Cortex of kidney (tissue), 1 donor: ENCODE measurements at places on chromosomes 3 and 15.

DNA sequence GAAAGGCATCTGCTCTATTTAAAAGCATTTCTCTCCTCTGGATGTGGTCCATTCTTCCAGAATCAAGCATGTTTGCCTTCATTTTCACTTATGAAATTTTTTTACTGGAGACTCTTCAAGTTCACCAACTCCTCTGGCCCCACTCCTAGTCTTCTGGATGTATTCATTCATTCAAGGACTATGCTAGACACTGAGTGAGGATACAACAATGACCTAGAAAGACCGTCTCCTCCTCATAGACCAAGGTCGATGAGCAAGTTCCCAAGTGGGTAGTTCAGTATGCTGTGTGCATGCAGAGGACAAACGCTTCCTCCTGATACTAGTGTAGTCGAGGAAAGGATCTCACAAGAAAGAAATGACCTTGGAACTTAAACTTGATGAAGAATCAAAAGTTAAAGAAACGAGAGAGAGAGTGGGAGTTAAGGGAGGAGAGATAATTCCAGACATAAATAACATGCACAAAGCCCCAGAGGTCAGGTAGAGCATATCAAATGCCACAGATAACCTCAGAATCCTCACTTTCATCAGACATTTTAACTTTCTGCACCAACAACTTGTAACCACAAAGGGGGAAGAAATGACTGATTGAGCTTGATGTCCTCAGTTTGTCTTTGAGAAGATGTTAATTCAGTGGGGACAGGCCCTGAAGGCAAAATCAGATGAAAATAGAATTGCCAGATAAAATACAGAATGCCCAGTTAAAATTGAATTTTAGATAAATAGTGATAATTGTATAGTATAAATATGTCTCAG is 149.4 kb downstream of the IMPG2 start:
- no peak for DNase-seq

DNA sequence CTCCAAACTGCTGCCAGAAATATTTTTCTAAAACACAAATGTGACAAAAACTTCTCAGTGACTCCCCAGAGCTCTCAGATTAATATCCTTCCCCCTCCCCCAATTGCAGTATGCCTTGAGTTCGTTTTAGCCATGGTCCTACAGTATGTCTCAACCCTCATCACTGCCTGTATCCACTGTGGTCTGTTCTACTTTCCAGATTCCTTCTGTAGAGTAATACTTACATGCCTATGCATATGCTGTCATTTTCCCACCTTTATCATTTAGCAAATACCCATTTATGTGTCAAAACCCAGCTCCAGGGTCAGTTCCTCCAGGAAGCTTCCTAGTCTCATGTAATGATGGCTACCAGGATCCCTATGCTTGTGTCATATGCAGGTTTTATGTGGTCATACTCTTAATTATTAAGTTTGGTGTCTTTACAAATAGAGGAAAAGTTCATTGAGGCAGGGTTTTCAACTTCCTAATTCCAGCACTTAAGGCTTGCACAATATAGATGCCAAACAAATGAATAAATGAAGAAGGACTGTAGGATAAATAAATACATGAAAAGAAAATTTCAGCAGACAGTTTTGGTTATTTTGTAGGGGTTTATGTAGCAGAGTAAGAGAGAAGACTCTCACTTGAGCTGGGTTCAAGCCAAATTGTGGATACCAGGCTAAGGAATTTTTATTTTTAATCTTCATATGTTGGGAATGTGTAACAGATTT is 170.8 kb downstream of the ALCAM start:
- no peak for DNase-seq

GRCh38 chr3:102038477-102039142 is 189.3 kb downstream of the NFKBIZ start:
- DNase-seq, result no peak

DNA sequence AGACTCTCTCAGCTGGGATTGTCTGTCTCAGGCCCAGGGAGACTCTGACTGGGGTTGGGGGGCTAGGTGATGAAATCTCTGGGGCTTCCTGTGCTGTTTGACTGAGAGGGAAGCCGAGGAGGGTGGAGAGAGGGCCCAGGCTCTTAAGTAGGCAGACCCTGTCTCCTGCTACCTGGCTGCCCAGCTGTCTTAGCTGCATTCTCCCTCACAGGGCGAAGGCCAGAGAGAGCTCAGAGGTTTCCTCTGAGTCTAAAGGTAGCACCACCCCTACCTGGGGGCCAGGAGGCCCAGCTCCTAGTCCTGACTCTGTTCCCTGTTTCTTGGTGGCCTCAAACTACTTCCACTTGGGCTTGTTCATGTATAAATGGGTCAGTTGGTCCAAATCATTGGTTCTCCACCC is 24.4 kb downstream of the SMAD6 start:
- DNase-seq, result no peak

DNA sequence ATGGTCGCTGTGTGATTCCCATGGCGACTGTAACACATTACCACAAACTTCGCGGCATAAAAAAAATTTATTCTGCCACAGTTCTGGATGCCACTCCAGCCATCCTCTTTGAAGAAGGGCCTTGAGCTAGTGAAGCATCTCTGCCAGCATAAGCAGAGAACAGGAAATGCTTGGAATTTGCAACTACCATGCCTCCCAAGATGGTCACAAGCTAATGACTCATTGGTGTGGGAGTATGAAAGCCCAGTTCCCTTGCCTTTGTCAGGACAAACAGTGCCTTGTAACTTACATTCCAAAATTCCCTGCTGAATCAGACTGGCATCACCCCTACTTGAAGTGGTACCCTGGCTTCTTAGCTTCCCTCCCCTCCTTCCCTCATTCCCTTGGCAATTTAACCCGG is 129.7 kb downstream of the PROS1 start:
- DNase-seq, result no peak

DNA sequence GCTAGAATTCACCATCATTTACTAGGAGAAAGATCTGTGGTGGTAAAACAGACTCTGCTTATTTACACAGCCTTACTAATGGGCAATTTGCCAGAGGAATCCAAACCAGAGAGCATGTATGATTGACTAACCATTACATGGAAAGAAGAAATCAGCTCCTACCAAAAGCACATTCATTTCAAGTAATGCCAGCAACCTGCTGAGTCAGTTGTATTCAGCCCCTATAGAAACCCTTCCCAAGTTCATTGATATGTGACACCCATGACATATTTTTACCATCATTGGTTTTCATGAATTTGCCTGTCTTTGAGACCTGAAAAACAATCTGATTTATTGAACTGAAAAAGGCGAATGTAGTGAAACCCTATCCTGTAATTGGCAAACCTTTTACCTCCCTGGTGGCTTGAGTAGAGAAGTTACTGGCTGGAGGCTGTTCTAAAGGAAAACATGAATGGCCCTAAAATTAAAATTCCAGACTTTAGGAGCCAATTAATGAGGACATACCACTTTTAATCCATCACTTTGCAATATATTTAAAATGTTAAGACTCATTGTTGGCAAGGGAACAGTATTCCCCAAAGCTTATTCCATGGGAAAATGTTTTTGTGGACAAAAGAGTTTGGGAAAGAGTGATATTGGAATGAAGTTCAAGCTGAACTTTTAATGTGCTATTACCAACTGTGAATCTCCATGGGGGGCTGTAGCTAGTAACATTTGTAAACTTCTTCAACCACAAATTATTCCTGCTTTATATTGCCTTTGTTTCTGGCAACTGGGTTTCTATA is 542.9 kb downstream of the FHIT start:
- DNase-seq, result no peak

GRCh38 chr3:124748560-124749198 is 18.4 kb downstream of the UMPS start:
- DNase-seq, result no peak

- DNase-seq, result no peak
These were observed 1.1 kb downstream of the HERC1 start for GRCh38 chr15:63832620-63833019.

- DNase-seq, result no peak
These were observed 110.9 kb downstream of the VGLL3 start for GRCh38 chr3:86880066-86880465.

GRCh38 chr3:75327453-75327852 is 336.7 kb upstream of the FRG2C start:
- DNase-seq, result no peak

- no peak for DNase-seq
These were observed 33.9 kb downstream of the GABRB3 start for GRCh38 chr15:26738996-26739395.

- no peak for DNase-seq
These were observed 166.8 kb downstream of the TCF12 start for GRCh38 chr15:57085267-57085666.

DNA sequence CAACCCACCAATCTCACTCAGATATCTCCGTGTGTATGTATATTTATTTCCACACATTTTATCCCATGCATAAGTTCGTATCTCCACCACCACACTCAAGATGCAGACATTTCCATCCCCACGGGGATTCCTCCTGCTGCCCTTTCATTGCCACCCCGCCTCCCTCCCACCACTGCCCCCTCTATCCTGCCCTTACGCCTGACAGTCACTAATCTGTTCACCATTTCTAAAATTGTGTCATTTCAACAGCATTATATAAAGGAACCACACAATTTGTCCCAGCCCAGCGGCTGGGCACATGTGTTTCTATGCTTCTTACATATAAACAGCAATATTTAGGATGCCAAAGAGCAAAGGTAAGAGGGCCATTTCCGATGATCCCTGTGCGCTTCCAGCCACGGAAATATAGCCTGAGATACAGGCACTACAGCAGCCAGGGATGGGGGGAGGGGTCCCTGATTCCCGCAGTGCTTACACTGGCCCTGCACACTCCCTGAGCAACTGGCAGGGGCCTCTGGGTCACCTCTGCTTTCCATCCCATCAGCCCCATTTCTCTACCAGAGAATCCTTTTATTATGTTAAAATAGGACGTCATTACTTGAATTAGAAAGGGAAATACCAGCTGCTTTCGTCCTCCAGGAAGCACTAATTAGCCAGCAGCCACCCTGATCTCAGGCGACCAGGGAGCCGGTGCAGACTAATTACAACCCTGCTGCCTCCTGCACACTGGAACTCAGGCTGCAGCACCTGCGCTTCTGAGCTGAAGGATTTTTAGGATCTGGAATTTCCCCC is 372.0 kb upstream of the ATP10A start:
- no peak for DNase-seq

DNA sequence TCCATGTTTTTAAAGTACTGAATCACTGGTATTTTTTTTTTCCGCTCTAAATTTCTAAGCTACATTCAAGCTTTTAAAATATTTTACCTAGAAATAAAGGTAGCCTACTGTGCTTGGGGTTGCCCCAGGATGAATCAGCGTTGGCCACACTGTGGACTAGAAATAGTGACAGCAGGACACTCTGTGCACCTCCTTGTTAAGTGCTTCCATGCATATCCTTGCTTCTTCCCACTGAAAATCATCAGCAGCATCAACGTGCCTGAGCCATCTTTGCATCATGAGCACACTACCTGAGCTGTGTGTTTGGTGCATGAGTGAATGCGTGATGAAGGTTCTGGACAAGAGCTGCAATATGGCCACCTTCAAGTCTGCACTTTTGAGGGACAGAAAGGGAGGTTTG is 142.0 kb upstream of the SLC2A2 start:
- no peak for DNase-seq

- DNase-seq, result no peak
These were observed 66.5 kb upstream of the SH3GL3 start for GRCh38 chr15:83380682-83381081.

DNA sequence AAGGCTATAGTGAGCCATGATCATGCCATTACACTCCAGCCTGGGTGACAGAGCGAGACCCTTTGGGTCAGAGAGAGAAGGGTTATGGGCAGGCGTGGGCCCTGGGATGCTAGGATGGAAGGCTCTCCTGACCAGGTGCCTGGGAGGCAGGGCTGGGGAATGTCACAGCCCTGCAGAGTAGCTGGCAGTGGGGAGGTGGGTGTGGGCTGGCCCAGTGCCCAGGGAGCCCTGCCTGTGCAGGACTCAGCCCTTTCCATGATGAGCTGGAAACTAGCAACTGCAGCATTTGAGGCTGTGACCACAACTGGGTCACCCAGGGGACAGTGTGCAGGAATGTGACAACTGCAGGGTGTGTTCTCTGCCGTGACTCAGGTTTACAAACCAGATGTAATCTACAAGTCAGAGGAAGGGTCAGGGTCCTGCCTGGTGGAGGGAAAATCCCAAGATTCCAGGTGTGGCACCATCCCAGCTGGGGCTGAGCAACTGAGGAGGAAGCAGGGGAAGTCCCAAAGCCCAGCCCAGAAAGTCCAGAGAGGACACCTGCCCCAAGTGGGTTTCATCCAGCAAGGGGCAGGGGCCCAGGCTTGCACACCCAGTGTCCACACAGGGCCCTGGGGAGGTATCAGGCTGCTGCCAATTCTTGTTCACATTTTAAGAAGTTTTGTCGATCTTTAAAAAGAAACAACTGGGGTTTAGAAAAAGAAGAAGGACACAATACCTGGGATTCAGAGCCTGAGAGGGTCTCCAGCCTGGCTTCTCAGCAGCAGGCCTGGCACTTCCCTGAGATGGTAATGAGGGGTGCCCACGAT is 45.5 kb downstream of the SLC28A1 start:
- DNase-seq, result no peak

DNA sequence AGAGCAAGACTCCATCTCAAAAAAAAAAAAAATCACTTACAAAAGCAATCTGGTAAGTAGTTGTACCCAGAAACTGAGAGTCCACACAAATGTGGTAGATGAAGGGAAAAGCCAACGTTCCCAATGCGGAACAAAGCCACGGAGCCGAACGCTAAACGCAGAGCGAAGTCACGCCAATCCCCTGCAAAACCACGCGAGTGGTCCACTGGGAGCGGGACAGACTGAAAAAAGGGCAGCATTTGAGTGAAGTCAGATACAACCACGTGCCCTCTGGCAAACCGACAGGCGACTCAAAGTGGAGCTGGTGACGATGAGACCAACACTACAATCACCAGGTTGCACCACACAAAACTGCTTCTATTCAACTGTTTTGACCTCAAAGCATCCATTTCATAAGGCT is 246.1 kb upstream of the LYSMD4 start:
- no peak for DNase-seq

- DNase-seq, result no peak
These were observed 7.1 kb downstream of the ELL3 start for GRCh38 chr15:43769584-43770228.

DNA sequence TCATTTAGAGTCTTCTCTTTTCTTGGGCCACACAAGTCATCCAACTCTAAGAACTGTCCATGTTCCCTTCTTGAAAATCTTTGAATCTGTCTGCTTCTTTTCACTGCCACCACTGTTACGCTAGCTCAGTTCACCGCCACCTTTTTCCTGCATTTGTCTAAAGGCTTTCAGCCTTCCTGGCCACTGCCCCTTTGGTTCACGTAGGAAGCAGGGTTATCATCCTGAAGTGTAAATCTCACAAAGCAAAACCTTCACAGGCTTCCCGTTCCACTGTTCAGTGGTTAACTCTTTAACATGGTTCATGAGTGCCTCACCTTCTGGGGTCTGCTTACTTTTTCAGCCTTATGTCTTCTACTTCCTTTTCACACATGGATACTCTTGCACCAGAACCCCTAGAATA is 26.3 kb upstream of the CCDC39 start:
- no peak for DNase-seq

- no peak for DNase-seq
These were observed 499.4 kb downstream of the ROBO1 start for GRCh38 chr3:79268422-79268821.

GRCh38 chr3:184658223-184658928 is 53.5 kb downstream of the MAGEF1 start:
- no peak for DNase-seq
